ENCODE measurements at places on chromosomes 4 and X.

GRCh38 chr4:184165291-184165690 is 52.4 kb downstream of the ENPP6 start:
- peak; percentile 6 for DNase-seq

DNA sequence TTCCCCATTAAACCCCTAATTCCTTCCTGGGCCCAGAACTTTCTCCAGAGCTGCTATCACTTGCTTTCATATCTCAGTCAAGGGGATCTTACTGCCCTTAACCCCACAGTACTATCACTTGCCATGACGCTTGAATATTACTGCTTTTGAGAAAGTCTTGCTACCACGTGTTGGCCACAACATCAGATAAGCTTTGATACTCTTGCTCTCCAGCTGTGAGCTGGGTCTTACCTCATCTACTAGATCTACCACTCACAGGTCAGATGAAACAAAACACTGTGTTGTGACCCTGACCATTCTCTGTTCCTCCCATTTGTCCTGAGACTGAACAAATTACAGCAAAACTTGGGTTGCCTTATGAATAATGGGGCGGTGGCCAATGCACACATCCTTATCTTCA is 12.1 kb upstream of the TAPT1 start:
- peak; percentile 52 for DNase-seq

- DNase-seq = no peak
Measured at GRCh38 chr4:73723928-73724327, 16.4 kb upstream of the CXCL8 start.

GRCh38 chr4:126431049-126431448 is 1116.3 kb downstream of the FAT4 start:
- peak; percentile 52 for DNase-seq

- no peak for DNase-seq
Measured at GRCh38 chr4:95272036-95272435, 276.7 kb downstream of the UNC5C start.

DNA sequence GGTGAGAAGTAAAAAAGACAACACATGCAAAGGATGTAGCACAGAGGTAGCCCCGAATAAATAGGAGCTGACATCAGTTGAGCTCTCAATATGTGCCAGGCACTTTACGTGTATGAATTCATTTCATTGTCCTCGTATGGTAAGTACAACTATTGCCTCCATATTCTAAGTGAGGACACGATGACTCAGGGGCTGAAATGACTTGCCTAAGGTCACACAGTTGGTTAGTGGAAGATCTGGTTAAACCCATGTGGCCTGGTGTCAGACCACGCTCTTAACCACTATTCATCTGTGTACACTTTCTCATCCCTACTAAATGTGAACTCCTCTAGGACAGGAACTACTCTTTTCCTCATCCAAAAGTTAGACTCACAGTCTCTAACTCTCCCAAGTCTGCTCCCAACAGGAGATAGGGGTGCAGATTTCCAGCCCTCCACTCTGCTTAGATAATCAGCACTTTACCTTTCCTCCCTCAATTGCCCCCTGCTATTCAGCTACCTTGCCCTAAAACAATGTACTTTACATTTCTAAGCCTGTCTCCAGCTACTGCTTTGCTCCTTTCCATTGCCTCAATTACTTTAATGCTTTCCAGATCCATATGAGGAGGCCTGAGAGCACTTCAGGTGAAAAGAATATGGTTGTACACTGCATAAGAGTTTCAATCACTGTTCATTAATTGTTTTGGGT is 58.8 kb upstream of the LHFPL1 start:
- no peak for DNase-seq

GRCh38 chrX:133699023-133699728 is 283.9 kb upstream of the GPC4 start:
- no peak for DNase-seq

- peak; percentile 32 for DNase-seq
Measured at GRCh38 chr4:9875516-9875915, 94.1 kb downstream of the DRD5 start.

- no peak for DNase-seq
Measured at GRCh38 chrX:11427453-11428071, 134.3 kb downstream of the AMELX start.

DNA sequence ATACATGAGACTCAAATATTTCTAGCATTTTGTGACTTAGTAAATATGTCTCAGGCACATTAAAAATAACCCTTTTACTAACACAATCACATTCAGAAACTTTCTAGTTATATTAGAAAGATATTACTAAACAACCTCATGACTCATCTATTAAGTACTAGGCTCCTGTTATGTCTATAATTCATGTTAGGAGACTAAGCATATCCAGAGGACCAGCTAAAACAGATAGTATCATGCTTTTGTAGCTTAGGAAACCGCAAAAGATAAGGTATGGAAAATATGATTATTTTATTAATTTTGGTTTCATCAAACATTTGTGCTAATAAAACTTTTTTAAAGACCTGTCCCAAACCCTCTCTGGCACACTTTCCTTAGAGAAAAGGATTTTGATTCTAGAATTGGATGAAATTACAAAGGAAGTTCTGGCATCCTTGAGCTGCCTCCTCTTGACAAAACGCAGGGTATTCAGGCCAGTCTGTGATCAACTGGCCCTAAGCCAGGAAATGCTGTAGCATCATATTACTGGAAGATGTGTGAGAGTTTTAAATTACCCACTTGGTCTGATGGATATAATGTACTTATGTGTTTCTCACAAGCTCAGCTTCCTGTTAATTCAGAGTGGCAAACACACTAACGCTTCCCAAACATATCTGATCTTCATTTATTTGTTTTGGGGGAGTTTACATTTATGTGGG is 60.4 kb downstream of the NRK start:
- no peak for DNase-seq

GRCh38 chr4:151581570-151581969 is 172.6 kb downstream of the FHIP1A start:
- no peak for DNase-seq

DNA sequence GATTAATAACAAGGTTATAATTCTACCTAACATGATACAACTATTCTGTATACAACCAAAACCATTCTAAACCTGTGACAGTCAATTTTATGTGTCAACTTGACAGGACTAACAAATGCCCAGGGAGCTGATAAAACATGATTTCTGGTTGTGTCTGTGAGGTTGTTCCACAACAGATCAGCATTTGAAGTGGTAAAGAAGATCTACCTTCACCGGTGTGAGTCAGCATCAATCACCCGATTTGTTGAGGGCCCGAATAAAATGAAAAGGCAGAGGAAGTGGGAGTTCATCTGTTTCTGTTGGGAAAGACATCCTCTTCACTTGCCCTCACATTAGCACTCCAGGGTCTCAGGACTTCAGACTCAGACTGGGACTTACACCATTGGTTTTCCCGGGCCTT is 187.9 kb downstream of the MAB21L2 start:
- DNase-seq = peak; percentile 14

DNA sequence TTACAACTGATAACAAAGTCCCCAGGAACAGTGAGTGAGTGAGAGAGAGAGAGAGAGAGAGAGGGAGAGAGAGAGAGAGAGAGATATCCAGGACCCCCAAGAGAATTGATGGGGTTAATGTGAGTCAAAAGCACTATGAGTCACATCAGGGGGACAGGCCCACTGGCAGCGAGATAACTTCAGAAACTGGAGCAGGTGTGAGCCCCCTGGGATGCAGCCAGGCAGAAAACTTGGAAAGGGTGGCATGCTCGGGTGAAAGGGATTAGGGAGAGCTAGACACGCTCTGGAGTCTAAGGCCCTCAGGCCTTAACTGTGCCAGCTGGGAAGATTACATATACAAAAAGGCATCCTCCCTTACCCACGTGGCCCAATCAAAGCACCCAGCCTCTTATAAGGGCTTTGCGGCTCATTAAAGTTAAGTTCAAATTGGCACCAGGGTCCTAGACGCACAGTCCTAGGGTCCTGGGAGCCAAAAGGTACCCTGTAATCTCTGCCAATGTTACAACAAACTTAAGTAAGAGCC is 841 bp downstream of the ACOT9 start:
- DNase-seq = peak; percentile 42

GRCh38 chr4:140633124-140633523 is 64.4 kb upstream of the UCP1 start:
- DNase-seq = no peak

- DNase-seq = no peak
Measured at GRCh38 chr4:7651461-7651921, 216.8 kb upstream of the PSAPL1 start.

DNA sequence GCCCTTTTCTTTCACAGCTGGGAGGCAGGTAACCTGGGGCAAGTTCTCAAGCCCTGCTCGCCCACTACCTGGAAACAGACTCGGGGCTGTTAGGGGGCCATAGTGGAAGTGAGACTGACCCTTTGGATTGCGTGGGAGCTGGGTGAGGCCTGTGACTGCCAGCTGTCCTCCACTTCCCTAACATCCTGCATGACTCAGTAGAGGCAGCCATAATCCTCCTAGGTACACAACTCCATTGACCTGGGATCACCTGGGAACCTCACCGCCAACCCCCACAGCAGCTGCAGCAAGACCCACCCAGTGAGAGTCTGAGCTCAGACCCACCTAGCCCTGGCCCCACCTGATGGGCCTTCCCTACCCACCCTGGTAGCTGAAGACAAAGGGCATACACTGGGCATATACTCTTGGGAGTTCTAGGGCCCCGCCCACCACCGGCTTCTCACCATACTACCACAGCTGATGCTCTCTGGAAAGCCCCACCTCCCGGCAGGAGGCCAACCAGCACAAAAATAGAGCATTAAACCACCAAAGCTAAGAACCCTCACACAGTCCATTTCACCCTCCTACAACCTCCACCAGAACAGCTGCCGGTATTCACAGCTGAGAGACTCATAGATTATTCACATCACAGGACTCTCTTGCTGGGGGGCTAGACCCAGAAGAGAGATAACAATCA is 61.1 kb upstream of the DCTD start:
- peak; percentile 25 for DNase-seq

- no peak for DNase-seq
Measured at GRCh38 chr4:25299476-25300203, 12.9 kb upstream of the ZCCHC4 start.

- DNase-seq = peak; percentile 20
Measured at GRCh38 chr4:77127215-77127614, 29.8 kb upstream of the CCNG2 start.

- peak; percentile 52 for DNase-seq
Measured at GRCh38 chr4:2810388-2810787, 17.5 kb downstream of the SH3BP2 start.

DNA sequence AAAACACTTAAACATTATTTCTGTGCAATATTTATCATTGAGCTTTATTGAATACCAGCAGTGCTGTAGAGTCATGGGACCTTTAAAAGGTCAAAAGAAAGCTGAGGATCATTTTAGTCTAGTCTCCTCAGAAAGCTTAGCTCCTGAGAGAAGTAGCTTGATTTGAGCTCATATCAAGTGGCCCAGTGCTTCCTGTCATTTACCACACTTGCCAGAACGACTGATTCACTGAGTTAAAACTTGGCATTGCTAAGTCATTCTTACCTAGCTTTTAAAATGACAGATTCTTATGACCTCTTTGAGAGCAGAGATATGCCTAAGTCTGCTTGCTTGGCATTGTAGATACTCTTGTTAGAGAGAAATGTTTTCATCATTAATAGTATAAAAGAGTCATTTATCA is 15.2 kb downstream of the SEPTIN11 start:
- DNase-seq = no peak

- DNase-seq = no peak
Measured at GRCh38 chr4:64520421-64520820, 111.2 kb upstream of the TECRL start.

GRCh38 chrX:96483647-96484160 is 200.9 kb upstream of the DIAPH2 start:
- no peak for DNase-seq

- no peak for DNase-seq
Measured at GRCh38 chr4:121375262-121375661, 5.6 kb downstream of the QRFPR start.

DNA sequence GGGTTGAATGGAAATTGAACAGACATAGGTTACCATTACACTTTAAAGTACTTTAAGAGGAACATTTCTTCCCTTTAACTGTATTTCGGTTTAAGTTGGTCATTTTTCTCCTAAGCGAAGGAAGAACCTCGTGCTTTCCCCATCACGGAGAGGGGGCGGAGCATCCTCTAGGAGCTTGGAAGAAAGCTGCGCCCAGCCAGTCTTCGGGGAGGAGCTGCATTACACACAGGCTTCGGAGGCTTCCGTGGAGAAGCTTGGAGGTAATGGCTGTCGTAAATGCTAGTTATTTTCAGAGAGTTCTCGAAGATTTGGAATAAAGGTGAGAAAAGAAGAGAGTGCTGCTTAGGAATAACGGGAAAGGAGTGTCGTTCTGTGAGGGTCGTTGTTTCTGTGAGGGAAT is at the start of gene PWWP3B:
Gene PWWP3B (plus strand): TSS at position 199 of the 400 bp plus-strand sequence. CDS start 37,128 bp downstream, outside the sequence.
- DNase-seq = no peak

DNA sequence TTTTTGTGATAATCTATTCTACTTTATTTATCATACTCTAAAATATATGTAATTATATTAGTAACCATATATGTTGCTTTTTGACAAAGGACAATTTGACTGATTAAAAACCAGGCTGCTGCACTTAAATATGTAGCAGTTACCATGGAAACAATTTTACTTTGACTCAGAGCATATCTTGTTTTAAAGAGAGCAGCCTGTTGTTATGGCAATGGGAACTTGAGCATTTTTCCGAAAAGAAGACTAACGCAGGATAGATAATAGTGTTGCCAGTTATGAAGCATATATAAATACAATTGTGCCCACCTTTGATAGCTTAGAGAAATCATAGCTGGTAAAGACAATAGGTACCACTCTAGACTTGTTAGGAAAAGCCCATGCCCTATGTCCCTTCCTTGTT is 283.0 kb downstream of the GASK1B start:
- no peak for DNase-seq
